ENCODE measurements at places on chromosomes 3 and 15.

DNA sequence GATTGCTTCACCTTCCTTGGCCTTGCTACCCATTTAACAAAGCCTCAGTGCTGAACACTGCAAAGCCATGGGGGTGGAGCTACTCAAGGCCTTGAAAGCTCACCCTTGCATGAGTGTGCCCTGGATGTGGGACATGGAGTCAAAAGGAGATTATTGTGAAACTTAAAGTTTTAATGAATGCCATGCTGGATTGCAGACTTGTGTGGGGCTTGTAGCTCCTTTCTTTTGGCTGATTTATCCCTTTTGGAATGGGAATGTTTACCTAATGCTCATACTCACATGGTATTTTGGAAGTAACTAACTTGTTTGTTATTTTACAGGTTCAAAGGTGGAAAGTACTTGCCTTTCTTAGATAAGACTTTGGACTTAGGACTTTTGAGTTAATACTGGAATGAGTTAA lies 538.5 kb upstream of the NECTIN3 start:
- DNase-seq, result no peak

GRCh38 chr3:49327485-49327884 lies 12.4 kb downstream of the USP4 start:
- no peak for DNase-seq

DNA sequence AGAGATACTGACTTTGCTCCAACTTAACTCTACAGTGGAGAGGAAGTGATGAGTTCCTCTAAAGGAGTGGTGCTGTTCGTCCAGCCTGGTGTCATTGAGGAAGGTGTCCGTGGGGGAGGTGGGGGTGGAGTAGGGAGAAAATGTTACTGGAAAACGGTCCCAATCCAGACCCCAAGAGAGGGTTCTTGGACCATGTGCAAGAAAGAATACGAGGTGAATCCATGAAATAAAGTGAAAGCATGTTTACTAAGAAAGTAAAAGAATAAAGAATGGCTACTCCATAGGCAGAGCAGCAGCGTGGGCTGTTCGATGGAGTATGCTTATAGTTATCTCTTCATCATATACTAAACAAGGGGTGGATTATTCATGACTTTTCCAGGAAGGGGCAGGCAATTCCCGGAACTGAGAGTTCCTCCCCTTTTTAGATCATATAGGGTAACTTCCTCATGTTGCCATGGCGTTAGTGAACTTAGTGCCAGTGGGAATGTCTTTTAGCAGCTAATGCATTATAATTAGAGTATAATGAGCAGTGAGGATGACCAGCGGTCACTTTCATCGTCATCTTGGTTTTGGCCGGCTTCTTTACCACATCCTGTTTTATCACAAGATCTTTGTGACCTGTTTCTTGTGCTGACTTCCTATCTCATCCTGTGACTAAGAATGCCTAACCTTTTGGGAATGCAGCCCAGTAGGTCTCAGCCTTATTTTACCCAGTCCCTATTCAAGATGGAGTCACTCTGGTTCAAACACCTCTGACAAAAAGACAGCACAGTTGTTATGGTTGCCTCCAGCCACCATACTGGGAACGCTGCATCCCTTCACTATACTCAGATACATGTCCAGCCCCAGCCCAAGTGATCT lies 38.6 kb downstream of the CLEC3B start:
- DNase-seq, result no peak

DNA sequence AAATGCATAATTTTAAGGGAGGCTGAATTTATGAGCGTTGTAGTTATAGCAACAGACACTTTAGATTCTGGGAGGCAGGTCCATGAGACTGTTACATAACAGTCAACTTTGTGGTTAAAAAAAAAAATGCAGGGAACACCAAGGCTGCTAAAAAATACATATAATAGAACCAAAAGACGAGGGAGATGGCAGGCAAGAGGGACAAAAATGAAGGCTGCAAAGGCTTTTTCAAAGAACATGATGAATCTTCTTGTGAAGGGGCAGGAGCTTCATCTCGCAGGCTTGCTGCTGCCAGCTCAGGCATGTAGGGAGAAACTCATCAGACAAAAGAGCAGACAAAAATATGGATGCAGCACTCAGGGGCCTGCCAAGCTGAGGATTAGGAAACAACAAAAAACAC lies 243.9 kb downstream of the SHQ1 start:
- DNase-seq, result no peak

DNA sequence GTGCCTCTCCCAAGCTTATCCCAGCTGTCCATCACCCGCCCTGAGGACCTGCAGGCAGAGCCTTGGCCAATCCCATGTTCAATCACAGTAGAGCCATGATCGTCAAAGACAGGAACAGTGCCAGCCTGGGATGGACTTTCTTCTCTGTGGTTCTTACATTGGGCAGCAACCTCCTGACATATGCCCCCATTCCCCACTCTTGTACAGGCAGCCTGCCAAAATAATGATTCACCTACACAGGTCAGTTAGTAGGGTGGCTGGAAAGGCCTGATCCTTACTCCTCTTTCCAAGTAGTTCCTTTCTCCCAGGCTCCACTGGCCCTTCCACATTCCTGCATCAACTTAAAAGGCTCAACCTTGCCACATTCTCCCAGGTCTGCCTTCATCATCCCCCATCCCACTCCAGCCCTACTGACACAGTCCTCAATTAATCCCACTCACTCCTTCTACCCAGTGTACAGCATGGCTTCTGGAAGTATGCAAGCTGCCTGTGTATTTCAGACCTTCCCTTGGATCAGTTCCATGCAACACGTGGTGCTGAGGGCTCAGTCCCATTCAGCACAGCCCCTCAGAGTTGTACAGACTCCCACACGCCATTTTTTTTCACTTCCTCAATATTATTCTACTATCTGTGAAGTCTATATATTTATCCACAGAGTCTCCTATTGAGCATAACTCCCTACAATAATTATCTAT lies 189.8 kb downstream of the NTRK3 start:
- no peak for DNase-seq

DNA sequence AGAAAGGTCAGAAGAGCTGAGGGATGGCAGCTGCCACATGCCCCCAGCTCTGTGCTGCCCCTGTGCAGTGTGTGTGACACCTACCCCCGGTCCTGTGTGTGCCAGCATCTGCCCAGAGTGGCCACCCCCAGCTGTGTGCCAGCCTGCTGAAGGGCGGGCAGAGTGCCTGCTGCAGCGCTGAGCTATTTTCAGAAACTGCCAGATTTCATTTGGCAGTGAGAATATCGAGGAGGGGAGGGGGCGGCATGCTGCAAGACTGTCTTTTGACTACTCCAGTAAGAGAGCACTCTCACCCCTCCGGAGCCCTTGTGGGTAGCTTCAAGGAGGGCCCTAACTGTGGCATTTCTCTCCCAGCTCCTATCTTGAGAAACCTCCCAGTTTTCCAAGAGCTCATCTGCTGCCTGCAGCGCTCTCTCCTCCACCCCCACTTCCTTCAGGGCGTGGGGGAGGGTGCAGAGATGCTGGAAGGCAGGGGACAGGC lies 25.2 kb upstream of the DOCK3 start:
- DNase-seq, result no peak

- DNase-seq, result no peak
Measured at GRCh38 chr3:155442072-155442471, 148.6 kb upstream of the STRIT1 start.

DNA sequence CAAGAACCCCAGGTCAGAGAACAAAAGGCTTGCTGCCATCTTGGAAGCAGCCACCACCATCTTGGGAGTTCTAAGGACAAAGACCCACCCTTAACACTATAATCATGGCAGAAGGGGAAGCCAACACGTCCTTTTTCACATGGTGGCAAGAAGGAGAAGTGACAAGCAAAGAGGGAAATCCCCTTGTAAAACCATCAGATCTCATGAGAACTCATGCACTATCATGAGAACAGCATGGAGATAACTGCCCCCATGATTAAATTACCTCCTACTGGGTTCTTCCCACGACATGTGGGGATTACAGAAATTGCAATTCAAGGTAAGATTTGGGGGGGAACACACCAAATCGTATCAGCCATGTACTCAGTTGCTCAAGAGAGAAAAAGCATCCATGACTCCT lies 21.1 kb upstream of the GBE1 start:
- DNase-seq, result no peak

GRCh38 chr3:101966226-101966625 lies 116.9 kb downstream of the NFKBIZ start:
- DNase-seq, result no peak

DNA sequence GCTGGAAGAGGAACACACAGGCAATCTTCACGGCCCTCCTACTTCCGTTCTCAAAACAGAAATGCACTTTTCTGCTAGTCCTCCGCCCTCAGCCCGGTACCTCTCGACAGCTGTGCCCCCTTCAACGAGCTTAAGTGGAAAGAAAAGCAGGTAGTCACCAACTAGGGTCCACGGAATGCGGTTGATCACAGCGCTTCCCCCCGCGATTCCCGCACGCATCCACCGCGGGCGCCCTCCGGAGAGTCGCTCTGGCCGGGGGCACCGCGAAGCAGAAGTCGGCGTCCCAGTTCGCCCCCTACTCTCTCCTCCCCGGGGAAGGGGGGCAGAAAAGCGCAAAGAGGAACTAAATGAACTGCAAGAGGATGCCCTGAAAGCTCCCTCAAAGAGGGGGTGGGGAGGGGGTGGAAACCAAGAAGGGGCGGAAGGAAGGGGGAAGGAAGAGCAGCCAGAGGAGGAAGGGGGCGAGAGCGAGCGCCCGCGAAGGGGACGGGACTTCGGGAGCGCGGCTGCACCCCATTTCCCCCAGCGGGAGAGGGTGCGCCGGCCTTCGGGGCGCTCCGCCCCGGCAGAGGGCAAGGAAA lies 738 bp downstream of the ACAP2 start:
- DNase-seq, result no peak

- DNase-seq, result no peak
Measured at GRCh38 chr15:41780266-41780665, 6.0 kb downstream of the MAPKBP1 start.

GRCh38 chr3:55721716-55722484 lies 234.8 kb upstream of the WNT5A start:
- DNase-seq, result no peak

GRCh38 chr15:75721480-75721922 lies 8.9 kb upstream of the CSPG4 start:
- no peak for DNase-seq

- DNase-seq, result no peak
Measured at GRCh38 chr3:94162700-94163099, 99.8 kb downstream of the NSUN3 start.

DNA sequence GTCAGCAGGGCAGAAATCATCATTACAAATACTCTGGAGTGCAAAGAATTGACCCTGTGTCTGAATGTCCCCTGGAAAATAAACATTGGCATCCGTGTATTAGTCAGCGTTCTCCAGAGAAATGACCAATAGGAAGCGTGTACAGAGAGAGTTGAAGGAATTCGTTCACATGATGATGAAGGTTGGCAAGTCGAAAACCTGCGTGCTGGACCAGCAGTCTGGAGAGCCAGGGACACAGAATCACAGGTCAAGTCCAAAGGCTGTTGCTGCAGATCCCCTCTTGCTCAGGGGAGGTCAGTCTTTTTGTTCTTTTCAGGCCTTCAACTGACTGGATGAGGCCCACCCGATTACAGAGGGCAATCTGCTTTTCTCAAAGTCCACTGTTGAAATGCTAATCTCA lies 16.6 kb downstream of the GP9 start:
- DNase-seq, result no peak

- no peak for DNase-seq
Measured at GRCh38 chr3:63562323-63562722, 90.2 kb upstream of the SNTN start.

- DNase-seq, result no peak
Measured at GRCh38 chr3:194606941-194607340, 26.3 kb downstream of the TMEM44 start.

- no peak for DNase-seq
Measured at GRCh38 chr3:138916824-138917223, 30.1 kb downstream of the FOXL2 start.

DNA sequence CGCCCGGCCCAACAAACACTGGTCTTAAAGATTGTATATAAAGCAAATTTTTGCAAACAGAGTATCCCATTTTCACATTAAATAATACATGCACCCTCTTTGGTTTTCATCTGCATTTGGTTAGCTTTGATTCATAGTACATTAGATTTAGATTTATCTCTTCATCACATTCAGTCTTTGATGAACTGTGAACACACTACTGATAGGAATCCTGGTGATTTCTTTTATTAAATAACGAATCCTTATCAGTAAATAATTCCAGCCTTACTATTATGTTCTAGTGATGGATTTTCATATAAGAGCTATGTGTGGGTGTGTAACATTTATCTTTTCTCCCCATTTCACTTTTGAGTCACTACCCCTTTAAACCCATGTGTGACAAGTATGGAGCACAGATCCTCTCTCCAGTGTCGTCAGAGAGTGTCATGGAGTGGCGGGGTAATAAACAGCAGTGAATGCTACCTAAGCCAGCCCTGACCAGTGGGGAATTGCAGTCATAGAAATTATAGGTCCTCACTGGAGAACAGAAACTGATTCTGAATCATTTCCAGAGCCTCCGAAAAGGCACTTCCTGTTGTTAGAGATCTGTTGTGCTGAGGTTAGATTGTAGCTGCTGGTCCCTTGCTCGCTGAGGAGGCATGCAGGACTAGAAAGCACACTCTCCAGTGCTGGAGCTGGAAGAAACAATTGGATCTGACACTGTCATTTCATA lies 22.0 kb downstream of the SLC7A14 start:
- peak; percentile 36 for DNase-seq

GRCh38 chr15:40061212-40061901 lies 22.4 kb upstream of the SRP14 start:
- DNase-seq, result no peak

GRCh38 chr15:45200001-45200798 lies 12.4 kb upstream of the SHF start:
- peak; percentile 86 for DNase-seq

- no peak for DNase-seq
Measured at GRCh38 chr3:166274351-166275023, 437.3 kb upstream of the BCHE start.

GRCh38 chr3:111926266-111926676 lies 52.6 kb upstream of the ABHD10 start:
- DNase-seq, result no peak

DNA sequence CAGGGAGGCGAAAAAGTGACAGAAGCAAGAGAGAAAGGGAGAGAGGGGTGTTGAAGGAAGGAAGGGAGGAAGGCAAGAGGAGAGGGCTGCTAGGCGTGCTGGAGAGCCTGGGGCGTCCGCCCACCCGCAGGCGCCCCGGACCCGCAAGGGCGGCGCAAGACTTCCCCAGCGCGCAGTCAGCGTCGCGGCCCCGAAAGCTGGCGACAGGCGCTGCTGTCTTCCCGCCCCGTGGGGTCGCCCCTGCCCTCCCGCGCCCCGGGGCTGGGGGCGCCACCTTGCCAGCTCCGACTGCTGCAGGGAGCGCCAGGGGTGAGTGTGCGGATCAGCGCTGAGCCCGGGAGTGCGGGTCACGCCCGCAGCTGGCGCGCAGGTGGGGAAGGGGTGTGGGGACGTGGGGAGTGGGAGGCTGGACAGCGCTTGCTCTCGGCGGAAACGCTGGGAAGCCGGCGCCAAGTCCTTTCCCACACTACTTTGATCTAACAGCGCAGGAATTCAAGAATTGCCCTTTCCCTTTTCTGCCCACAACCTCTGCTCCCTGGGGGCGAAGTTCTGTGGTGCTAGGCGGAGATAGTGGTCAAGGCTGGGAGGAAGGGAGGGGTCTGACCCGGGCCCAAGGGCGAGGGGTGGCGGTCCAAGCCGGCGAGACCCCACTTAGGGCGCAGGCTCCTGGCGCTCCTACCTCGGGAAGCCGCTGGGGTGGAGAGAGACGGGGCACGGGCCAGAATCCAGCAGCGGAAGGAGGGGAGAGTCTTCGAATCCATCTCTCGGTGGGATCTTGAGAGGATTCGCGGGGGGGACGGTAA lies 266.1 kb downstream of the CGGBP1 start:
- DNase-seq, result no peak

GRCh38 chr15:94041746-94042145 lies 189.6 kb upstream of the MCTP2 start:
- no peak for DNase-seq
